Thoracic aorta (tissue), 2 donors: ENCODE measurements at places on chromosomes 16 and 17. TPM values are rescaled to one million over a fixed set of nuclear protein-coding genes. Genes with fewer than 3 reads are reported as not detected.

GRCh38 chr16:73095885-73096421 is 48.0 kb upstream of the ZFHX3 start:
- no peaks in the 10 kb centered on the region for H3K36me3 ChIP-seq
- H3K27me3 ChIP-seq = no peaks in the 10 kb centered on the region
- DNase-seq = no peak

DNA sequence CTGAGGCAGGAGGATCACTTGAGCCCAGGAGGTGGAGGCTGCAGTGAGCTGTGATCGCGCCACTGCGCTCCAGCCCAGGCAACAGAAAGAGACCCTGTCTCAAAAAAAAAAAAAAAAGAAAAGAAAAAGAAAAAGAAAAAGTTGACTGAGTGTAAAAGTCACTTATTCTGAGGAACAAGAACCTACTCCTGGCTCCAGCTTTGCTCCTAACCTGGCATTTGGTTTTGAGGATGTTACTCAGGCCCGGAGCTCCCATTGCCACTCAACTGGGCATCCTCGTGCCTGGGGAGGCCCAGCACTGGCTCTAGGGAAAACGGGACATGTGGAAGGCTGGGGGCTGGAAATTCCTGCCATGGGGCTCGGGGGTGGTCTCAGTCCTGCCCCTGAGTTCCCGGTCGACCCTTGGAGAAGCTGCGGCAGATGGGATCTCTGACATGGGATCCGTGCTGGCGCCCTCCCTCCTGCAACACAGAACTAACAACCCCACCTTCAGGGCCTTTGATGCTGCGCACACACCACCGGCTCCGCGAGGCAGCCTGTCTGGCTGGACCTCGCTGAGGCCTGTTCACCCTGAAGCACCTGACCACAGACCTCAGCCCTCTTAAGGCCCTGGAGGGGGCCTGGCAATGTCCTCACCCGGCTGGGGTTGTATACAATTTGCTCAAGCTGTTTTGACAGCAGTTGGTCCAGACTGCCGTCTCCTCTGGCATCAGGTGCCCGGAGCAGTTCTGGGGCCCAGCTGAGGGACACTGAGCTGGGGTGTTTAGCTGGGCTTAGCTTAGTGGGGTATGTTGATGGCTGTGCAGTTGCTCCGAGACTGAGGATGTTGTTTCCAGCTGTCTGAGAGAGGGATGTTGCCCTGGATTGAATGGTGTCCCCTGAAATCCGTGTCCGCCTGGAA is 12.3 kb downstream of the CD7 start:
- H3K27me3 ChIP-seq = peaks cover 14% of the 10 kb centered on the region
- no peak for DNase-seq
- no peak overlapping the region for H3K27ac ChIP-seq
- no peak overlapping the region for H3K4me3 ChIP-seq

- no peaks in the 10 kb centered on the region for H3K27me3 ChIP-seq
- H3K36me3 ChIP-seq = peaks cover 69% of the 10 kb centered on the region
- H3K4me3 ChIP-seq = no peak overlapping the region
- no peak for DNase-seq
- H3K27ac ChIP-seq = no peak overlapping the region
Measured at GRCh38 chr17:63805591-63805990, 21.6 kb upstream of the PSMC5 start.

- no peaks in the 10 kb centered on the region for H3K36me3 ChIP-seq
- DNase-seq = no peak
- H3K27ac ChIP-seq = no peak overlapping the region
- H3K4me1 ChIP-seq = no peaks in the 10 kb centered on the region
- H3K4me3 ChIP-seq = no peak overlapping the region
Measured at GRCh38 chr16:66168777-66169176, 197.7 kb upstream of the CDH5 start.

DNA sequence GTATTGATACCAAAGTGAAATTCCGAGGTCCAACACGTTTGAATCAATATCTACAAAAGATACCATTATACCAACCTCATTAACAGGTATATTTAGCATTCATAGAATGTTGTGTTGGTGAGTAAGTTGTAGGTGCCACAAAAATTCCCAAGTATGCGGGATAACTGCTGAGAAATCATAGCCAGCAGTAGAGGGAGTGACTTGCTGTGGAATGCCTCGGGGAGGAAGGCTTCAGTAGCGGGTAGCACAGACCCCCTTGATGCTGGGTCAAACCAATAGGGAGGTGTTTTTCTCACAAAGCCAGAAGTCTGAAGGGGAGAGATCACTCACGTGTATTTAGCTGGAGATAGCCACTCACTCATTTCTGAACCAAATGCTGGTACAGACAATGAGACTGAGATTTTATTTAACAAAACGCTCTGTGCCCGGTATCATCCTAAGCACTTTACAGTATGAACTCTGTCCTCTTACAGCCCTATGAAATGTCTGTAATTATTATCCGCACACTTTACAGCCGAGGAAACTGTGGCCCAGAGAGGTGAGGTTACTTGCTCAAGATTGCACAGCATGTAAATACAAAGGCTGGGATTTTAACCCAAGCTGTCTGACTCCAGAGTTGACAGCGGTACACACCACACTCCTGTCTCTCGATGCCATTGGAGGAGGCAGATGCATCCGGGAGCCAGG is 23.1 kb downstream of the HSBP1 start:
- no peaks in the 10 kb centered on the region for H3K36me3 ChIP-seq
- no peaks in the 10 kb centered on the region for H3K27me3 ChIP-seq
- H3K27ac ChIP-seq = no peak overlapping the region
- H3K4me1 ChIP-seq = no peaks in the 10 kb centered on the region
- no peak overlapping the region for H3K4me3 ChIP-seq
- DNase-seq = no peak

The RGS9 gene
- total RNA-seq = 3.2 TPM
